ENCODE measurements at places on chromosomes 5 and 9. TPM values are rescaled to one million over a fixed set of nuclear protein-coding genes. Genes with fewer than 3 reads are reported as not detected.

The IFNE gene
- 1.1 TPM for total RNA-seq

The WDR31 gene
- 1.1 TPM for total RNA-seq

The CFAP90 gene
- total RNA-seq: 0.70 TPM

The TMEM232 gene
- 0.20 TPM for total RNA-seq

The SLC22A4 gene
- 6.4 TPM for total RNA-seq
